ENCODE measurements at places on chromosomes 2 and 18.

GRCh38 chr2:149562324-149562723, 25.3 kb downstream of the MMADHC start:
- no peak for DNase-seq

GRCh38 chr2:126513033-126513432, 142.9 kb upstream of the GYPC start:
- DNase-seq = no peak

GRCh38 chr2:65727816-65728215, 295.4 kb upstream of the SPRED2 start:
- no peak for DNase-seq

DNA sequence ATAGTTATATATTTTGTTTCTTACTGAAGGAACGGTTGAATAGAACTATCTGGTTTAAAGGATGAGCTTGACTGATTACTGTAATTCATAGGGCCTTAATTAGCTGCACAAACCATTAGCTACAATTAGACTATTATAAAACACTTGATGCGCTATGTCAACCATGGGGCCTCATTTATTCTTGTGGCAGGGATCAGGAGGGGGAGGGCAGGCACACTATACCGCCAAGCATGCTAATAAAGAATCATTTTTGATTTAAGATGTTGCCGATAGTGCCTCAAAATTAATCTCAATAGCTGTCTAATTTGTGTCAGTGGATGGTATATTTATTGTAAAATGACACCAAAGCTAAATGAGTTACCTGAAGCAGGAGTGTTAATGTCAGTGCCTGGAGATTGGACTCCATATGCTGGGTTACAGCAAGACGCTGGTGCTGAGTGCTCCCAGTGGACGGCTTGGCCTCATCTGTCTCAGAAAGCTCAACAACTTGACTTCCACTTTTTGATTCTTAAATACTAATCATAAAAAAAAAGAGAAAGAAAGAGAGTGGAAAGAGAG, 1007.0 kb upstream of the CELF4 start:
- no peak for DNase-seq

DNA sequence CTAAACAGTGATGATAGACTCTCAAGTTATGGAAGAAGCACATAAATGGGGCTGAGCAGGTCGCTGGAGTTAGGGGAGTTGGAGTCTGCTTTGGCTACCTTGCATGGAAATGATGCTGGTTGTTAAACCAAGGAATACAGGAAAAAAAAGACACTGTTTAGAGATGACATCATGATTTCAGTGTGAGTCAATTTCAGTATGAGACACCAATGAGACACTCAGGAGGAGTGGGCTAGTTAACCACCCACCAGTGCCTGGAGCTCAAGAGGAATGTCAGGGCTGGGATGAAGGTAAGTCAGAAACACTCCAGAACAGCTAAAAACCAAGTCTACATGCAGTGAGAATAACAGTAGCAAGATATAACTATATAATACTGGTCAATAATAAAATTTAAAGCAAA, 303.6 kb downstream of the SOX11 start:
- no peak for DNase-seq

DNA sequence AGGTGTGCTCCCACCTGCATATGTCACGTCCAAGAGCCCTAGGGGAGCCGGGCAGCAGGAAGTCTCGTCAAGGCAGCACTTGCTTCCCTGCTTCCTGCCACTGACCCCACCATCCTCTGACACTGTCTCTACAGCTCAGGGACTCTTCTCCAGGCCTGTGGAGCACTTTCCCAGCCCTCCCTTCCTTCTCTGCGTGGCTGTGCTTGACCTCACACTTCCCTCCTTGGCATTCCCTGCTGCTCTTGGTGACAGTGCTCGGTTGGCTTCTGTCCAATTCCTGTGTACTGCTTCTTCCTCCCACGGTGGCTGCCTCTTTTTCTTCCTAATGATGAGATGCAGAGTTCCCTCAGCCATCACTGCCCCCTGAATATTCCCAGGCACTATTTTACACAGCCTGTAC, 2.8 kb downstream of the CIDEA start:
- no peak for DNase-seq

- no peak for DNase-seq
These were observed 178.0 kb upstream of the HS6ST1 start for GRCh38 chr2:128496700-128497099.

DNA sequence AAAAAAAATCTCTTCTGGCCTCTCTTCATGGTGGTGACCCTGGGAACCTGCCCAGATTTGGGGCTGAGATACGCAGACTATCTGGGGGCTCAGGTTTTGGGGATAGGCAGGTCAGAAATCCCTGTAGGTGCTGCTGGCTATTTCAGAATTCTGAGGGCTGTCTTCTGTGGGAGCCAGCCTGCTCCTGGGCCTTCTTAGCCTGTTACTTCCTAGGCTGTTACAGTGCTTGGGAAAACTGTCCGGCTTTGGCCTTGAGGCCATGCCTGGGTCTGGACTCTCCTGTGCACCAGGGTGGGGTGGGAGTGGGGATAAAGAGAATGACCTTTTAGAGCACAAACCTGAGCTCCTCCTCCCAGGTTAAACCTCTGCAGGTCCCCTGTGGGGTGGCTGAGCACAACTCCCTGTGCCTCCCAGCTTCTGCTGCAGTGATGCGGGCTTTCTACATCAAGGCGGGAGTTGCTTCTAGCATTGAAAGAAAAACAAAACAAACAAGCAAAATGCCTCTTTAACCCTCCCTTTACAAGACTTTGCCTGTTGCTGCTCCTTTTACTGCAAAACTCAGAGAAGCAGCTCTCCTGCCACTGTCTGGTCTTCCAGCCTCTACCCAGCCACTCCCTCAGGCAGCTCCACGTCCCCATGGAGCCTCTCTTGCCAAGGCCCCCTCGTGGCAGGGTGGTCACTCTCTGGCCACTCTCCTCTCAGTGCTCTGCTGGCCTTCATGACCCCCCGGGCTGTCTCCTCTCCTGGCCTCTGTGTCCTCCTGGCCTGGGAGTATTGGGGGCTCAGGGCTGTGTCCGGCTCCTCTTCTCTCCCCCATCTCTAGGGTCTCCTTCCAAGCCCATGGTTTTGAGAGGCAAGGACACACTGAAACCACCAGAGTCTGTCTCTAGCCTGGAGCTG, 293.0 kb upstream of the HS6ST1 start:
- no peak for DNase-seq

DNA sequence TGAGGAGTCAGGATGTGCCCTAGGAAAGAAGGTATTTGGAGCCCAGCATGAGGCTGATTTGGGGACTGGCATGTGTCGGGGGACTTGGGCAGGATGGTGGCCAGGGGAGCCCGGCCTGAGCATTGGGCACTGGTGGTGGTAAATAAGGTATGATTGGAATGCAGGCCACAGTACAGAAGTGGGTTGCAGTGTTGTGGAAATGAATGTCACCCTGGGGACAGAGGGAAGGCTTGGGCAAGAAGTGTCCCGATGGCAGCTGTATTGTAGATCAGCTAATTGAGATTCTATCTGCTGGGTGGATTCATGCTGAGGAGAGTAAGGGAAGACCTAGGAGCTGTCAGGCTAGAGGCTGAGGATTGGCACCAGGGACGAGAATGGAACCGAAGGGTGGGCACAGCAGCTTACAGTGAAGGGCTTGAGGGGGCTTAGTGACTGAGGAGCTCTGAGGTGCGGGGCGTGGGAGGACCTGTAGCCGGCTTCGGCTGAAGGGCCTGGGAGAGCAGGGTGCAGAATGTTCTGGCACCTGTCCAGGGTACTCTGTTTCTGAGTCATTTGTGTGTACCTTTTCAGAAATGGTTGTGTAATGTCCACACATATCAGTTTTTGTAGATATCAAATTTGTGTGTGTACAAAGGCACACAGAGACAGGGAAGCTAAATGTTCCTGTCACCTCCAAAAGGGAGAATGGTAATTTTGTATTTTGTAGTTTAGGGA, 170.2 kb downstream of the PRKCE start:
- DNase-seq = no peak

DNA sequence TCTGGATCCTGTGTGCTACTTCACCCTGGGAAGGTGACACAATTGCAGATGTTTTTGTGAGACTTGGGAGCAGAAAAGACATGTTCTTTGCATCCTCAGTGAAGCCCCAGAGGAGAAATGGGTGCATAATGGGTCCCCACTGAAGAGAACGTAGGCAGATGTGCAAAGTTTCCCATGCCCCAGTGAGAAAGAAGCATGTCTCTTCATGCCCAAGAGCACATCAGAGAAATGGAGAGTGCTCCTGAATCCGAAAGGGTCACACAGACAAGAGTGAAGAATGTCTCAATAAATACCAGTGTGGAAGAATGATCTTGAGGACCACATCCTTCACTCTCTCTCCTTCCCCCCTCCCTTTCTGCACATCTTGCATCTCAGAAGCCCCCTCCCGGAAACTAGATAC, 167.7 kb downstream of the TMEM247 start:
- no peak for DNase-seq

GRCh38 chr2:28102455-28102874, 211.9 kb downstream of the BABAM2 start:
- no peak for DNase-seq

GRCh38 chr18:12748671-12749070, 45.8 kb downstream of the PSMG2 start:
- DNase-seq = no peak

DNA sequence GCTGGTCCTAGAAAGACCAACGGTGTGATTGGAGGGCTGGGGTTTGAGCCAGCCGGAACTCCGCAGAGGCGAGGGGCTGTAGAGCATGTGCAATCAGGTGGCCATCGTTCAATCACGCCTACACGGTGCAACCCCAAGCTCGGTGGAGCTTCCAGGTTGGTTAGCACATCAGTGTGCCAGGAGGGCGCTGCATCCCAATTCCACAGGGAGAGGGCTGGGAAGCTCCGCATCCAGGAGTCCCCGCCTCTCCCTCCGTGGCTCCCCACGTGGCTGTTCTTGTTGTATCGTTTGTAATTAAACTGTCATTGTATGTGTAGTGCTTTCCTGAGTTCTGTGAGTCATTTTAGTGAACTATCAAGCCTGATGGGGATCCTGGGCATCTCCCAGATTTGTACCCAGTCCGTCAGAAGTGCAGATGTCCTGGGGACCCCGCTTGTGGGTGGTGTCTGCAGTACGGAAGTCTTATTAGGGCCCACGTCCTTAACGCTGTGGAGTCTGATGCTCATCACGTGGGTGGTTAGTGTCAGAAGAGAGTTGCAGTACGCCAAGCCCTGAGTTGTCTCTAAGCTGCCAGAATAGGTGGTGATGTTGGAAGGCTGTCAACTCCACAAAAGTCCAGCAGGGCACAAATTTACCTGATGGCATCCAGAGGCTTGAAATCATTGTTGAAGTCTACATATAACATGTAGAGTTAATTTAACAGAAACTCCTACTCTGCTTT, 20.6 kb upstream of the AMMECR1L start:
- DNase-seq = no peak

DNA sequence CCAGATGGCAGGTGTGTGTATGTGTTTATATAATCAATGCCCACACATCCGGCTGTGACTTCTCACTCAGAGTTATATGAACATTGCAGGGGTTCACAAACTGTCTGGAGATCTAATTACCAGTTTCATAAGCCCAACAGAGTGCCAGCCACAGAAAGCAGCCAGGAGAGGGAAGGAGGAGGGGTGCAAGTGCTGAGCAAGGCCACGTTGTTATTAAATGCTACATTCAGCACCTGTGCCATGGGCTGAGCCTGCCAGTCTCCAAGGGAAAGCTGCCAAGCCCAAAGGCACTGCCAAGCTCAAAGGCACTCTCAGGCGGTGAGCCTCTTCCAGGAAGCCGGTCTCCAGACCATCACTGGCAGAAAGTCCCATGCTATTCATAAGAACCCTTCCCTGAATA, 17.4 kb downstream of the XDH start:
- DNase-seq = no peak

DNA sequence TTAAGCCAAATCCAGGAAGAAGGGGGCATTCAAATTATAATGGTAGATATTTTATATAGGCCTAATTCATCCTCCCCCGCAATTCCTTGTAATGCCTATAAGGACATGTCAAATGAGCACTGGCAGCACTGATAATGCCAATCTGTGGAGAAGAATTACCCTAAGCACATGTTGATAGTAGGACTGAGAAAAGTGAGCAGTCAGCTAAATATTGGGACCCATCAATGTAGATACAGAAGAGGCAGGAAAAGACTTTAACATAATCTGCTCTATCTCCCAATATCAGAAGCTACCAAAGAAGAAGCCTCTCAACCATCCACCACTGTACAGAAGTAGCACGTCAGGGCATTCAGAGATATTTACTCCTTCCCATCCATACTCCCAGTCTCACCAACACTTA, 101.3 kb upstream of the REG3A start:
- DNase-seq = no peak

GRCh38 chr2:218998414-218999002, 5.3 kb upstream of the CRYBA2 start:
- DNase-seq = no peak

DNA sequence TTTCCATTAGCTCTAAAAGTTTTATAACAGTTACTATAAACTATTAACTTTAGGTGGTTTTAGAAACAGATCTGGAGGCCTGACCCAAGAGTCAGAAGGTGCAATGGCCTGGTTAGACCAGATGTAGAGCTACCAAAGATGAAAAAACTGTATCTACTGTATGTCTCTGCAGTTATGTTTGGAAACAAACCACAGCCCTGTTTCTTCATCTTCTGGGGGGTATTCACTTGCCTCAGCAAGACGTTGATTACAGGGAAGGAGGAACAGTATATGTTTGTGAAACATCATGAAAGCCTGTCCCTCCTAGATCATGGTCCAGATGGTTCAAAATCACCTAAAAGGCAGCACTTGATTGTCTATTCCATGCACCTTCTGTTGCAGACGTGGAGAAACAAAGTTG, 220.2 kb downstream of the SUCLG1 start:
- no peak for DNase-seq

DNA sequence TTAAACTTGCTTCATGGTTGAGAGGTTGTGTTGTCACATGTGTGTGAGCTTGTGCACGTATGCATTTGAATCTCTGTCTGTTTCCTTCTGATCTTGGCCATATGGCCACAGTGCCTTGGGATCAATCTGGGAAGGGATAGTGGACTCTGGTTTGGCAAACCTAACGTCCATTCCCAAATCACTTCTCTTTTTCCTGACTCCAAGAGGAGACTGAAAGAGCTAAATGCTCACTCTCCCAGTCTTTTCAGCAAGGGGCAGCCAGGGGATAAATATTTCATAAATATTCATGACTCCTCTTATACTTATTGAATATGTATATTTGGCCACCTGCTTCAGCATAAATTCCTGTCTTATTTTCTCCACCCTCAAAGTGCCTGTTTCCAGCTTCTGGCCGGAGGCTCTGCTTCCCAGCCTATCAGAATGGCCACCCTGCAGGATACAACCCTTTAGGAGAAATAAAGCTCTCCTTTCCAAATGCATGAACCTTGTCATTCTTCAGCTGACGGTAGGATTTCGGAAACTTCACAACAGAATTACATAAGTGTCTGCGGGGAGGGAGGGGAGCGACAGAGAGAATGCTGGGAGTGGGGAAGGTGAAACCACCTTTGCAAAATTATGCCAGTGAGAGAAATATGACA, 112.2 kb upstream of the COPS8 start:
- DNase-seq = no peak

GRCh38 chr2:38925982-38926381, 36.3 kb downstream of the ARHGEF33 start:
- DNase-seq = no peak

GRCh38 chr18:45402485-45403056, 212.7 kb upstream of the SLC14A2 start:
- no peak for DNase-seq

- no peak for DNase-seq
These were observed 286.8 kb downstream of the MYCN start for GRCh38 chr2:16226943-16227664.

GRCh38 chr2:137435162-137435561, 529.1 kb upstream of the HNMT start:
- no peak for DNase-seq

GRCh38 chr2:121664713-121665112, 15.5 kb upstream of the CLASP1 start:
- DNase-seq = no peak
